Amygdala (tissue), 56 donors: ENCODE measurements at places on chromosomes 5 and 9.

DNA sequence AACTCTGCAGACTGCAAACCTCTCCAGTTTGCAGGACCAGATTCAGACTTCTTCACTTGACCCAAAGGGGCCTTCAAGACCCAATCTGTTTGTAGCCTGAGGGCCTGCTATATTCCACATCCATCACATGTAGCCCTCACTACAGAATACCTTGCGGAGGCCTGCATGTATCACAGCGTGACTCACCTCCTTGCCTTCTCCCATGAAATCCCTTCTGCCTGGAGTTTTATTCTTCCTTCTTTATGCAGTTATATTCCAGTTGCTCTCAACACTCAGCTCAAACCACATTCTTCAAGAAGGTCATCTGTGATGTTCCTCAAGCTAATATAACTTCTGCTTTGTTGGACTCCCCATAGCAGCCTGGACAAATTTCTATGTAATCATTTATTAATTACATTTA is 198.5 kb upstream of the PTGER4 start:
- no peak for DNase-seq

GRCh38 chr5:148968311-148968710 is 94.6 kb downstream of the SH3TC2 start:
- DNase-seq: no peak

DNA sequence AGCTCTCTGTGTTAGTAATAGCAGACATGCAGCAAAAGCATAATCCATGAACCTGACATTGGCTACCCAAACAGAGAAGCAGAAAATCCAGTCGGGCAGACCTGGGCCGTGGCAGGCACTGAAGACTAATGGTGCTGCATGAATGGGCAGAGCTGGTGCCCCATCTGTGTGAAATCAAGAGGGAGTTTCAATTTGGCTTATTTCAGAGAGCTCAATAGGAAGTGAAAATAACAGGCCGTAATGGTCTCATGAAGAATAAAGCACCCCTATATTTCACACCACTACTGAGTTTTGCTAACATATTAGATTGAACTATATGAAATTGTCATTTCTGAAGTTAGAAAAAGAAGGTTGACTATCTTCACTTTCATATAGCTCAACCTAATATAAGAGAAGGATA is 149.7 kb downstream of the ENC1 start:
- no peak for DNase-seq

DNA sequence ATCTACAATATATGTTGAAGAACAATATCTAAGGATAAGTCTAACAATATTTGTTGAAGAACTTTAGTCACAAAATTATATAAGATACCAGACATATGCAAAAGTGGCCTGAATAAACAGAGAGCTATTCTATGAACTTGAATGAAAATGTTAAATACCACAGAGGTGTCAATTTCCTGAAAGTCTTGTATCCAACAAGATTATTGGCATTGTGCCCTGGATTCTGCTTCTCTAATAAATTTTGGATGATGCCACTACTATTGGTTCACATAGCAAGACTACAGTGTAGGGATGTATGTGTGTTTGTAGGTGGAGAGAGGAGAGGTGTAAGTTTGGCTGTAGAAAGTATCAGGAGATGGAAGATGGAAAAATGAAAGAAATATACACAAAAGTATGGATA is 731.8 kb upstream of the RGMB start:
- no peak for DNase-seq

- peak; percentile 48 for DNase-seq
Observed at GRCh38 chr5:14595189-14595588, 13.6 kb downstream of the OTULINL start.

DNA sequence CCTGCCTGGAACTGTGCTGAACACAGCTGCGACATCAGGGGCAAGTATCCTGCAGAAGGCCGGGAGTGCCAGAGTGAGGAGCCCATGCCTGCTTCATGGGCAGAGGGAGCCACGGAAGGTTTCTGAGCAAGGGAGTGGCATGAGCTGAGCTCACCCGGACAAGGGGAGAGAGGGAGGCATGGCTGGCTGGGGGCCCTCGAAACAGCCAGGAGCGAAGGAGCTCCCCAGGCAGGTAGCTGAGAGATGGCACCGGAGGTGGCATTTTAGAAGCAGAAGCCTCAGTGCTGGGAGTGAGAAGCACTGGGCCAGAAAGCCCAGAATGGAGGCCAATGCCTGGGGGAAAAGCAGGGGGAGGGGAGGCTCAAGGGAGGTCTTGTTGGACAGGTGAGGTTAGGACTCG is 56.9 kb upstream of the SARDH start:
- no peak for DNase-seq

- DNase-seq: no peak
Observed at GRCh38 chr5:95949810-95950209, 11.8 kb downstream of the ELL2 start.

GRCh38 chr5:37771203-37771611 is 68.6 kb downstream of the GDNF start:
- no peak for DNase-seq

DNA sequence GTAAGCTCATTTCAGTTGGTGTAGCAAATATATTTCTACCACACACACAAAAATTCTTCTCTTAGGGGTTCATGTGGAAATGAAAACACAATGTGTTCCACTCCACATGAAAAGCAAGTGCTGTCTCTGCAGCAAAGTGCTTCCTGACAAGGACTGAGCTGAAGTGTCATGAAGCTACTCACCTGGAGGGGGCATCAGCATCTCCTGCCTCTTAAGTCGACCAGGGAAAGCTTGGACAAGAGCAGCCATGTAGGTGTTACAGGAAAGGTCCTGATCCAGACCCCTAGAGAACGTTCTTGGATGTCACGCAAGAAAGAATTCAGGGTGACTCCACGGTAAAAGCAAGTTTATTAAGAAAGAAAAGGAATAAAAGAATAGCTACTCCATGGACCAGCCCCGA is 62.8 kb downstream of the SV2C start:
- DNase-seq: no peak

DNA sequence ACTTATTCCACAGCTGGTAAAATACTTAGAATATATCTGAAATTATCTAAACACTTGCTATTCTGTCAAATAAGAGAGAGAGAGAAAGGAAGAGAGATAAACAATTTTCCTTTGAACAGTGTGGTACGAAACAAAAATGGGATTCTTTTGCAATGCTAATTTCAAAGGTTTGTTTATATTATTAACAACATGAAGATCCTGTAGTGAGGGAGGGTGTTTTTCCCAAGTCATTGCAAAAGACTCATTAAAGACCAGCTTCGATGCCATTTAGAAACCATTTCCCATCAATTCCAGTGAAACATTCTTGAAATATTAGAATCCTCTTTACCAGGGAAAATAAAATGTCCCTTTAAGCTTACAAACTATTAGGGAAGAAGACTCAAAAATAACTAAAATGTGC is 505.4 kb downstream of the SEMA5A start:
- DNase-seq: no peak

DNA sequence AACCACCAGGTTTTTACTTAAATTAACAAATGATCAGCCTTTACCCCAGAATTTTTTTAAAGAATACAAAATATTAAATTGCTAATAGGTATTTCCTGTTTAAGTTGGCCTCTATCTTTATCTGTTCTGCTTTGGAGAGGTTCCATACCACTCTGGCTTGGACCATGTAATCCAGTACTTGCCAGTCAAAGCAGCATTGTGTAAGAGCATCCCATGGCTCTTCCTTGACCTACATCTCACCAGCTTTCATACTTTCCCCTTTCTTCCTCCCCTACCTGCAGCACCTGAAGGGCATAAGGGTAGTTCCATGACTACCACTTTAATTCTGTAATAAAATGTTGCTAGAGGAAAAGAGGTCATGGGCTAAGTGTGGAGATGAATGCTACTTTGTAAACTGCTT is 140.8 kb upstream of the MTAP start:
- no peak for DNase-seq

GRCh38 chr5:61044545-61044944 is 99.5 kb downstream of the NDUFAF2 start:
- no peak for DNase-seq

GRCh38 chr9:79572608-79573411 is 1.0 kb downstream of the TLE4 start:
- peak; percentile 13 for DNase-seq

- DNase-seq: no peak
Observed at GRCh38 chr9:107221321-107221720, 61.8 kb upstream of the RAD23B start.

- no peak for DNase-seq
Observed at GRCh38 chr9:96027251-96028131, 152.0 kb downstream of the ERCC6L2 start.

- no peak for DNase-seq
Observed at GRCh38 chr5:135308752-135309151, 90.3 kb downstream of the MACROH2A1 start.

- DNase-seq: no peak
Observed at GRCh38 chr9:28820741-28821140, 1247.5 kb upstream of the C9orf72 start.

DNA sequence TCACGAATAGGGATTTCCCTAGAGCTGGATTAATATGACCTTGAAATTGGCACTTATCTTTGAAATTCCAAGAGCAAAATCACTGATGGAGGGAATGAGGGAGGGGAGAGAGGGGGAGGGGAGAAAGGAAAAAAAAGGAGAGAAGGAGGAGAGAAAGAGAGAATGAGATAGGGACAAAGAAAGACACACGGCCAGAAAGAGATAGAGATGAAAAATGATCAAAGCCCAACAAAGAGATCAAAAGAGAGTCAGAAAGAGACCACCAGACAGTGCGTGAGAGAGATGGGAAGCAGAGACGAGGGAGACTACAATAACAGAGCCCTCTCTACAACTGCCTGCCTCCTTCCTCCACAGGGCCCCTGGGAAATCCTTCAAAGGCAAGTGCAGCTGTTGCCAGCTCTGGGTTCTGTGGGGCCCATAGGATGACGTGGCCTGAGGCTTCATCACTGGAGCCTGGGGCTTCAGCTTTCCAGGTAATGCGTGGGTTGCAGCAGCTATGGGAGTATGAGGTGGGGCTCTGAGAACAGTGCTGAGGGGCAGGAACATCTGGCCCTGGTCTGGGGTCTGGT is 58.3 kb upstream of the SHB start:
- DNase-seq: no peak

GRCh38 chr5:143165049-143165880 is 238.2 kb downstream of the NR3C1 start:
- no peak for DNase-seq

DNA sequence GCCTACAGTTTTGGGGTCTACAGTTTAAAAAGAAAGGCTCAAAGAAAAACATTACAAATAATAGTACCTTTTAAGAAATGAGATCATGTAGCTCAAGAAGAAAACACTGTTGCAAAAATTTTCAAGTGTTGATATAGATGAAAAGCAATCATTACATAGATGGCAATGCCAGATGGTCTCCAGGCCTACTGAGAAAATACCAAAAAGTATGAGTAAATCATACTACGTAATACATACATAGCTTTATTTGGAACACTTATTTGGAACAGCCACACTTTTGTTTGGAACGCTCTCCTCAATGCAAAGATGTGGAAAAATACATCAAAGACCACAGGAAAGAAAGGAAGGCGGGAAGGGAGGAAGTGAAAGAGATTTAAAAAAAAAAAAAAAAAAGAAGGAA is 44.1 kb downstream of the MARCHF11 start:
- DNase-seq: no peak

GRCh38 chr9:35097573-35097972 is 1.2 kb upstream of the PIGO start:
- DNase-seq: no peak

DNA sequence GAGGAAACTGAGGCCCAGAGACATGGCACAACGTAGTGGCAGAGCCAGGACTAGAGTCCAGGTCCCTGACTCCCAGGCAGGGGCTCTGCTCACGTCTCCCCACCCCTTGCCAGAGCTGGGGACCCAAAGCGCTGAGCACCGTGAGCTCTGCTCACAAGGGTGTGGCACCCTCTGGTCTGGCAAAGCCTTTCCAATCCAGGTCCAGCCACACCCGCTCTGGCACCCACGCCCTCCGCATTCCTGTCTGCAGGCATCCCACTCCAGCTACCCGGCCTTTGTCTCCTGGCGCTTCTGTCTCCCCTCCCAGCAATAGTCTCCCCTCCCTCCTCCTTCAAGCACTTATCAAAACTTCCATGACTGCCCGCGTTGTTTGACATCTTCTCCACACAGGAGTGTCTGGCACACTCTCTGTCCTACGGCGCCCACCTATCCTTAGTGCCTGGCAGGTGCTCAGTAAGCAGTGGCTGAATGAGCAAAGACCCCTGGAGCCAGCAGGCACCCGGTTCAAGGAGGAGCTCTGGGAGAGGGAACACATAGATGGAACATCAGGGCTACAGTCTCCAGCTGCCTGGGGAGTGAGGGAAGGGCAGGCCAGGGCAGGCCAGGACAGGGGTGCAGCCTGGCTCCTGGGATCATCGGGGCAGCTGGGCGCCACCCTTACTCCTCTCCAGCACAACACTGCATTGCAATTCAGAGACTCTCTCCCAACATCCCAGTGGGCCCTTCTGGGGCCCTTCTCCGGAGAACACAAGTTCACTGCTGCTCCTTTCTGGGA is 12.0 kb downstream of the HIGD2A start:
- no peak for DNase-seq

DNA sequence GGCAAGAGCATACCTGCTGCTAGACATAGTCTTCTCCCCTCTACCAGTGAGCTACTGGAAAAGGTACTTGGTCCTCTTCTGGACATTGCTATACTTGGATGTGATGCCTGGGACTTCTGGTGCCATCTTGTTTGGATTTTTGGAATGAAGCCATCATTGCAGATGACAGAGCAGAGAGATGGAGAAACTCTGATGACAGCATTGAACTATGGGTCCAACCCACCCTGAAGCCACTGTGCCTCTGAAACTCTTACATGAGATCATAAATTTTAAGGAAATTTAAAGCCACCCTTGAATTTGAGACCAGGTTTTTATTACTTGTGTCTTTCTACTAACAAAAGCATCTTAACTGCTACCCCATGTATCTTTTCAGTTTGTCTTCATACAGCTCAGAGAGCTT is 151.1 kb upstream of the SMIM23 start:
- DNase-seq: no peak

- no peak for DNase-seq
Observed at GRCh38 chr9:76557674-76558225, 98.8 kb downstream of the GCNT1 start.

DNA sequence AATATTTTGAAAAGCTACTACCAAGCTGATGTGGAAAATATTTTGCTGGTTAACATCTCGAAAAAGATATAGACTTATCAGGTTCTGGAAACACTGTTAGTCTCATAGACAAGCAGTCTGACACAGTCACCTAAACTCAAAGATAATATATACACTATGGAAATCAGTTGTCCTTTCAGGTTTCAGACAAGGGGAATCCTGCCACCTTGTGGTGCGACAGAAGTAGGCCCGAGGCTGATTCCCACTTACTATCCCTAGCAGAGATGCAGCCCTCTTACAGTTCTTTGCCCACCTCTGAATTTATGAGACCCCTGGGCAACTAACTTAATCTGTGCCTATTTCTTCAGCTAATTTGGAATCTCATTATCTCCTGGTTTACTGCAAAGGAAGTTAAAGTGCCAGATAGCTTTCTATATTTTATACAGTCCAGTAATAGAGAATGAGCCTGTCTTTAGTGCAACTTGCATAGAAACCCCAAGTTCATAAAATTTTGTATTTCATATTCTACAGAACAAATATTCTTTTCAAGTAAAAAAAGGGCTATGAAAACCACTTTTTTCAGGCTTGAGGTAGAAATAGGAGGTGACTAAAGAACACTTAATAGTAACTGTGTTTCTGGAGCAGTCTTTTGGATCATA is 16.9 kb downstream of the RAD1 start:
- peak; percentile 16 for DNase-seq

- DNase-seq: no peak
Observed at GRCh38 chr5:110053205-110053604, 363.5 kb downstream of the MAN2A1 start.
